ENCODE measurements at places on chromosomes 11 and 22.

DNA sequence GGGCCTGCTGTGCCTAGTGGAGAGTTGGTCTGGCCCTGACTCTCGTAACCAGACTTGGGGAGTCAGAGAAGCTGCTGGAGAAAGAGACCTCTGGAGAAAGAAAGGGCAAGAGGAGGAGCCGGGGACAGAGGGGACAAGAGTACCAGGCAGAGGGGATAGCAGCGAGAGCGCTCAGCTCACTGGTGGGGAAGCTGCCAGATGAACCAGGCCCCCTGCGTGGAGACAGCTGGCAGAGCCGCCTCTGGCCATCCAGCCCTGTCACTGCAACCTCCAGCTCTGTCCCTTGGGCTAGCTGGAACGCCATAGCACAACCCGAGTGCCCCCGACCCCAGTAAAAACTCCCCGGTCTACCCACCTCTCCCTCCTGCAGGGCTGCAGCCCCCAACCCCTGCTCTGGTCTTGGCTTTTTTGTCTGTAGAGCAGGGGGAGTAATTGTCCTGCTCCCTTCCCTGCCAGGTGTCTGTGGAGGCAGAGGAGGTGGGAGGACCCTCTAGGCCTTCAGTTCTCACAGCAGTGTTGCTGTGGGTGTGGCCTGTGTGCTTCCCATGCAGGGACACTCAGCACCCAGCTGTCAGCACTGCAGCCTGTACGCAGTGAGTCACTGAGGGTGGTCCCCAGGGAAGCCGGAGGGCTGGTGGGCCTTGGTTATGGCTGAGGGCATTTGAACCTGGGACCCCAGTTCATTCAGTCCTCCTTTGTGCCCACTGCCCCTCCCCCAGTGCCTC, 4.8 kb upstream of the SUN2 start:
- DNase-seq = peak; percentile 37

DNA sequence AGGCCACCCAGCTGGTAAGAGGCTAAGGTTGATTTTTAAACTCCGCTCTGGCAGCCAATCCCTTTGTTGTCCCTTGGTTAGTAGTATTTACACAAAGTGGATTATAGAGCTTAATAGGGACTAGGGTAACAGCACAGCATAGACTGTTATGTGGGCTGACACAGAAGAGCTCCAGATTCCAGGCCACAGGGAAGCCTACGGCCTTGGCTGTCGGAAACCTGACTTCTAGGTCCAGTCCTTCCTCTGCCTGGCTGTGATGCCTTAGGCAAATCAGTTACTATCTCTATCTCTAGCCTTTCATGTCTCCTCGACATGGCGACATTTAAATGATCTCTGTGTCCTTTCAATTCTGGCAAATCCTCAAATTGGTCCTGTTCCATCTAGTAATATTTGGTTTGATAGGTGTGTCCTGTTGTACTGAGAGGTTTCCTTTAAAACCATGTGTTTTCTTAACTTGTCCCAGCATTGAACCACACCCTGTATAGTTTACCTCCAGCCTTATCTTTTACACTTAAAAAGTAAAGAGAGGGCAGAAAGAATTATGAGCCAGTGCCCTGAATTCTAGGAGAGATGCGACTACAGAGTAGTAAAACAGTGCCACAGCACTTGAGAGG, 4.2 kb downstream of the MMP1 start:
- DNase-seq = no peak

DNA sequence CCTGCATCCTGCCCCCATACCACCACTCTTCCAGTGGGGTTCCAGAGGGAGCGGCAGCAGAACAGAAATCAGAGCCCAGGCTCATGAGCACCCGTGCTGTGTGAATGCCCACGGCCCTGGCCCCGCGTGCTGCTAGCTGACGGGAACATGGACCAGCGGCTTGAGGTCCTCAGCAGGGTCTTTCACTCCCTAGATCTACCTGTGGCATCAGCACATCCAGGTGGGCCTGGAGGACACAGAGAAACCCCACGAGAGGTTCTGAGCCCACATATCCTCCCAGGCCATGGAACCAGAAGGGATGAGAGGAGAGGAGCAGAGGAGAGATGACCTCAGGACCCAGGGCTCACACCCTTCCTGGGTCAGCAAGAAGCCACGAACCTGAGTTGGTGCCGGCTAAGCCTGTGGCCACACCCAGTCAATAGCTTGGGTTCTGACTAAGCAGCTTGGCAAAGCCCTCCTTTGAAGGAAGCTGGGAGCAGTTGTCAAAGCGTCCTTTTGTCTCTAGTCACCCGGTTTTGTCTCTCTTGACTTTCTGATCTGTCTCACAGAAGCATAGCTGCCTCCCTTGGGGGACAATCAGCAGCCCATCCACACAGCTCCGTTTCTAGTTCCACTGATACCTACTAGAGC, 89.3 kb upstream of the LMO1 start:
- no peak for DNase-seq

- DNase-seq = no peak
Measured at GRCh38 chr11:69695581-69695980, 8.2 kb downstream of the FGF19 start.

DNA sequence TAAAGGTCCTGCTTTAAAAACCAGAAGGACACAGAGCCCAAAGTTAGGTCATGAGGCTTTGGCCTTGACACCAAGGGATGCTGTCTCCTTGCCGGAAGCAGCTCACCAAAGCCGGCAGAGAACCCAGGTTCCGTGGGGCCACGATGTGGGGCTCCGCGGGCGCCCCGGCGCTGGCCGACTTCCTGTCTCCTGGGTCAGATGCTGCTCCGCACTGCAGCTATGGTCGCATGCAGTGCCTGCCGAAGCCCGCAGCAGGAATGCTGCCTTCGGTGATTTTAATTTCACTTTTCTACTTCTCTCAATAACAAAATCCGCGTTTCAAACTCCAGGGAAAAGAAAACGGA, 454 bp upstream of the OTUB1 start:
- DNase-seq = no peak

DNA sequence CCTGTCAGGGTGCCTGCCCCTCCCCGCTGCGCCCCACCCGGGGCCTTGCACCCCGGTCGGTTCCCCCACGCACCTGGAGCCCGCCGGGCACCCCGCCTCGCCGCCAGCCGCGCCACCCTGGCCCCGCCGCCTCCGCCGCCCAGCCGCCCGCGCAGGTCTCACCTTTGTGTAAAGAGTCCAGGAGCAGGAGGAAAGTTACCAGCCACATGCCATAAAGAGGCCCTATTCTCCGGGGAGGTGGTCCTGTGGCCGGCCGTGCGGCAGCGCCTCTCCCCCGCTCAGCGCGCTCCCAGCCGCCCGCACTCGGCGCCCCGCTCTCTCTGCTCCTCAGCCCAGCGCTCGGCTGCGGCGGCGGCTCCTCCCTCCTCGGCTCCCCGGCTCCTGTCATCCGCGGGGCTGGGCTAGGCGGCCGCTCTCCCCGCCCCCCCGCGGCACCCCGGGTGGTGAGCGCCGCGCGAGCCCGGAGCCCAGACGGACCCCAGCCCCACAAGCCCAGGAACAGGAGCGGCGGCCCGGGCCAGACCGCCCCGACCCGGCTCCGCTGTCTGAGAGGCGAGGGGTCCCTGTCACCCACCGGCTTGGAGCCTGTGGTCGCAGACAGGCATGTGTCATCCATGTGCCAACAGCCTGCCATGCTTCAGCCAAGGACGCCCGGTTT, at the start of gene DSCAML1:
Gene DSCAML1 (minus strand): TSS at position 345 of the 658 bp plus-strand sequence. CDS start 137 bp downstream, at position 208.
- DNase-seq = no peak

GRCh38 chr22:19970479-19971275, 29.1 kb upstream of the TXNRD2 start:
- peak; percentile 58 for DNase-seq

GRCh38 chr11:113384551-113384950, 3.0 kb upstream of the ANKK1 start:
- peak; percentile 67 for DNase-seq

DNA sequence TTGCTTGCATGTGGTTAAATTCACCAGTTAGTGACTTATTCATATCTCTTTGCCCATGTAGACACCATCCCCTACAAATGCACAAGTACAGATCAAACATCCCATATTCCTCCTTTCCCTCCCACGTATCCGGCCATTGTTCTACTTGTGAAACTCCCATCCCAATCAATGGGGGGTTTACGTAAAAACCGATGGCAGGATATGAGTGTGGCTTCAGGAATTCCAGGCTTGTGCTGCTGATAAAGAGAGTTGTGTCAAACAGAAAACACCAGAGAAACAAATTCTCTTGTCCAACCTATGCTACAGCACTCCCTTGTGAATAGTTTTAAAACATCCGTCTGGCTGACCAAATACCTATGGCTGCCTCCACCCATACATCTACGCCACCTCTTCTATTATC, 15.5 kb downstream of the FLI1 start:
- peak; percentile 92 for DNase-seq

GRCh38 chr11:109945626-109946321, 147.4 kb upstream of the ZC3H12C start:
- DNase-seq = no peak

GRCh38 chr11:61290905-61291690, 4.0 kb downstream of the VWCE start:
- DNase-seq = no peak
